PC-3 (cell line): ENCODE measurements at places on chromosomes 1 and 21.

DNA sequence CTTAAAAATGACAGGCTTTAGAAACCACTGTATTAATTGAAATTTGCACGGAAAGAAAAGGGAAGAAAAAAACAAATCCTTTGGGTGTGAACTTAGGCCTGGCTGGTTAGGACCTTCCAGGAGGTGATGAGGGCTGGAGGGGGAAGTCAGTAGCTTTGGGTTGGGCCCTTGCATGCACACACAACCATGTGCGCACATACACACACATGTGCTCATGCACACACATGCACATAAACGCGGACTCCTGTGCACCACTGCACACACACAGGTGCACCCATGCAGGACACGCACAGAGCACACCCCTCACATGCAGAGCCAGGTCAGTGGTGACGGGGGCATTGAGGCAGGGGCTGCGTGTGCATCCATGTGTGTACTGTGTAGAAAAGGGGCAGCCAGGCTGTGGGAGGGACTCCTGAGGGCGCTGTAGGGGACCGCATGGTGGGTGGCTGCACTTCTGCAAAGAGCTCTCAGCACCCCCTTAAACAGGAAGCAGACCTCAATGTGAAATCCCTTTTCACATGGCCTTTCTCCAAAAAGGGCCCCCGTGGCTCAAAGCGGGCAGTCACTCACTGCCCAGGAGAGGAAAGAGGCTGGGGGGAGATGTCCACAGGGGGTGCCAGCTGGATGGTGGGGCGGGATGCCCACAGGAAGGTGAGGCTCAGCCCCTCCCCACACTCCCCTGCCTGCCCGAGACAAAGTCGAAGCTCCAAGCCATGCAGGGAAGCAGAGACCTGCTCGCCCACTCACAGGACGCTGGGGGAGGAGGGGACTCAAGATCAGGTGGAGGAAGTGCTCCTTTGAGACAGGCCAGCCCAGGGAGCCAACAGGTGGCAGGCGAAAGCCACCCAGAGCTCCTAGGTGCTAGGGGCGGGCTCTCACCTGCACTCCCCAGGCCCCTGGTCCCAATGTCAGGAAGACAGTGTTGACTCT, 95.2 kb downstream of the ITPKB start:
- H3K36me3 ChIP-seq, result 0 out of 2 replicates have a peak, but pooled peaks cover 3% of the 10 kb centered on the region
- H3K4me3 ChIP-seq, result no peak overlapping the region
- H3K27ac ChIP-seq, result peak overlapping the region; percentile 24

DNA sequence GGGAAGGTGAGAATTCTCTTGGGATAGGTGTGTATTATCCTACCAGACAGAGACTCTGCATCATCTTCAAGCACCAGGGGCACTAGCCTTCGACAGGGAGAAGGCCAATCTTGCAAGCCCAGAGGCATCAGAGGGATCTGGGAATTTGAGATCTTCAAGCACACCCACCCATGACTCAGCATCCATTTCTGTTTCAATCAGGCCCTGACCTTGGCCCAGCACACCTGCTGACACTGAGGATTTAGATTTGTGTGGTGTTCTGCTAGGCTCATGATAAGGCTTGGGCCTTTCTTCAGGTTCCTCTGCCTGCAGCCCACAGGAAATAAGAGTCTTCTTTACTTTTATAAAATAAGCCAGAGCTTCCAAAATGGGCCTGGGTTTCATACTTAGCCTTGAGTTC, 6.6 kb upstream of the PCP4 start:
- H3K36me3 ChIP-seq, result no peaks in the 10 kb centered on the region
- no peak for DNase-seq
- no peak overlapping the region for H3K4me3 ChIP-seq
- H3K27me3 ChIP-seq, result no peaks in the 10 kb centered on the region
- H3K4me1 ChIP-seq, result no peaks in the 10 kb centered on the region

- no peaks in the 10 kb centered on the region for H3K4me1 ChIP-seq
- H3K27ac ChIP-seq, result no peak overlapping the region
- H3K27me3 ChIP-seq, result no peaks in the 10 kb centered on the region
- no peak overlapping the region for H3K4me3 ChIP-seq
- DNase-seq, result no peak
- H3K36me3 ChIP-seq, result peaks cover 5% of the 10 kb centered on the region; the same call in 1 of the 2 replicates
Measured at GRCh38 chr21:46205766-46206162, 21.5 kb upstream of the SPATC1L start.

- no peak overlapping the region for H3K4me3 ChIP-seq
- DNase-seq, result no peak
- H3K27me3 ChIP-seq, result no peaks in the 10 kb centered on the region
- H3K27ac ChIP-seq, result no peak overlapping the region
- peaks cover 7% of the 10 kb centered on the region; the same call in 1 of the 2 replicates for H3K4me1 ChIP-seq
- no peaks in the 10 kb centered on the region for H3K36me3 ChIP-seq
Measured at GRCh38 chr1:198328458-198329032, 171.7 kb downstream of the NEK7 start.

DNA sequence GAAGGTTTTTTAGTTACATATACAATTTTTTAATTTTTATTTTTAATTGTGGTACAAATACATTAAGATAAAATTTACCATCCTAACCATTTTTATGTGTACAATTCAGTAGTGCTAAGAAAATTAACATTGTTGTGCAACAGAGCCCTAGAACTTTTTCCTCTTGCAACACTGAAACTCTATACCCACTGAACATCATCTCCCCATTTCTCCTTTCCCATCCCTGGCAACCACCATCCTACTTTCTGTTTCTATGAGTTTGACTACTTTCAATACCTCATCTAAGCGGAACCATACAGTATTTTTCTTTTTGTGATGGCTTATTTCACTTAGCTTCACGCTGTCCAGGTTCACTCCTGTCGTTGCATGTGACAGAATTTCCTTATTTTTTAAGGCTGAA, 54.1 kb downstream of the PALMD start:
- no peak overlapping the region for H3K27ac ChIP-seq
- no peaks in the 10 kb centered on the region for H3K36me3 ChIP-seq
- no peak for DNase-seq

GRCh38 chr1:145688328-145688727, 18.8 kb downstream of the PDZK1 start:
- H3K27me3 ChIP-seq, result no peaks in the 10 kb centered on the region
- DNase-seq, result no peak
- no peak overlapping the region for H3K27ac ChIP-seq
- H3K4me1 ChIP-seq, result peaks cover 11% of the 10 kb centered on the region

- no peaks in the 10 kb centered on the region for H3K4me1 ChIP-seq
- DNase-seq, result no peak
- H3K27me3 ChIP-seq, result no peaks in the 10 kb centered on the region; the same call in 1 of the 2 replicates
- no peaks in the 10 kb centered on the region for H3K36me3 ChIP-seq
- no peak overlapping the region for H3K4me3 ChIP-seq
- no peak overlapping the region for H3K27ac ChIP-seq
Measured at GRCh38 chr1:30274976-30275621, 448.3 kb downstream of the MATN1 start.

DNA sequence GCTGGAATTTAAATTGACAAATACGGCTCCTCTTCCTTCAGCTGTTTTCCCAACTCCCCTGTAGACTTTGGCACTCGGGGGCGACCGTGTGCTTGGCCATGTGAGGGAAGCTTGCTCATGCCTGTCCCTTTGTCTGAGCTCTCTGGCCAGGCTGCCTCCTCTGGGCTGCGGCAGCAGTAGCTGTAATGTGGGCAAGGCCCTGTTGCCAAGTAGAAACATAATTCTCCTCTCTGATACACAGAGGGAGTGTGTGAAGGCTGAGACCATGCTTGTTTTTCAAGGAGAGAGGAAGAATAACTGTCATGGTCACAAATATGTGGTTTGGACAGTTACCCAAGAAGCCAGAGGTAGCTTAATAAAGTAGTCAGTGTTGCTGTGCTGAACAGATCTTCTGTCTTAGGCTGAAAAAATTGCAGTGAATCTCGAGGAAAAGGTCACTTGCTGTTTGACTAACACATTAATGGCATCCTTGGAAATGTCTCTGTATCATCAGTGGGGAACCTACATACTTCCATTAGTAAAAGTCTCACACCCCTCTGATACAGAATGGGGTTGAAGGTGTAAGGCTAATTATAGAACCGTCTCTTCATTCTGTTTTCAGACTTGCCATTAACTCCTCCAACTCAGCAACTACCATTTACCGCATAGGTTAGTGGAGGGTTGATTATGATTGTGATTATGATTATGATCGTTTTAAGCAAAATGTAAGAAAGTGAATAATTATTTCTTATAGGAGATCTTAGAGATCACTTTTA, 94.6 kb downstream of the TGFB2 start:
- no peak overlapping the region for H3K4me3 ChIP-seq
- DNase-seq, result no peak
- peaks cover 68% of the 10 kb centered on the region for H3K36me3 ChIP-seq
- peaks cover 14% of the 10 kb centered on the region for H3K4me1 ChIP-seq
- no peak overlapping the region for H3K27ac ChIP-seq

DNA sequence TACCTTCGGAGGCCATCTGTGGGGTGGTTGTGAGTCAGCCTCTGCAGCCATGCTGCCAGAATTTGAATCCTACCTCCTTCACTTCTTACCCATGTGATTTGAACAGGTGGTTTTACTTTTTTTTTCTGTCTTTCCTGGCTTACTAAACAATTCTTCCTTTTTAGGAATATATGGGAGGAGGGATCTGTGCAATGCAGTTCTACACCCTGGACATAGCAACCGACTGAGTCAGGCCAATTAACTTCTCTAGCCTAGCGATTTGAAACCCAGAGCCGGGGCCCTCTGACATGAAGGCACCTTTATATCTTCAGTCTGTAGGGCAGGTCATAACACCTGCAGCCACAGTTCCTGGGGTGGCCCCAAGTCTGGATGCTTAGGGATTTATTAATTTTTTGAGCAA, 83.6 kb downstream of the ST6GALNAC3 start:
- DNase-seq, result peak; percentile 19
- H3K4me3 ChIP-seq, result no peak overlapping the region
- no peak overlapping the region for H3K27ac ChIP-seq

- no peak overlapping the region for H3K27ac ChIP-seq
- H3K27me3 ChIP-seq, result no peaks in the 10 kb centered on the region
- no peak overlapping the region for H3K4me3 ChIP-seq
- H3K36me3 ChIP-seq, result no peaks in the 10 kb centered on the region; the same call in 1 of the 2 replicates
Measured at GRCh38 chr1:233015965-233016364, 65.6 kb downstream of the NTPCR start.

- H3K27me3 ChIP-seq, result no peaks in the 10 kb centered on the region
- peaks cover 76% of the 10 kb centered on the region for H3K36me3 ChIP-seq
- peak overlapping the region; percentile 99 for H3K27ac ChIP-seq
- H3K4me3 ChIP-seq, result no peak overlapping the region
- peaks cover 94% of the 10 kb centered on the region for H3K4me1 ChIP-seq
- DNase-seq, result peak; percentile 92
Measured at GRCh38 chr1:93670141-93670540, 11.5 kb downstream of the BCAR3 start.

GRCh38 chr21:46617267-46618051, 12.6 kb upstream of the S100B start:
- H3K4me3 ChIP-seq, result no peak overlapping the region
- DNase-seq, result peak; percentile 4
- H3K27ac ChIP-seq, result no peak overlapping the region
- no peaks in the 10 kb centered on the region for H3K4me1 ChIP-seq
- H3K36me3 ChIP-seq, result no peaks in the 10 kb centered on the region

- DNase-seq, result no peak
- peaks cover 70% of the 10 kb centered on the region for H3K36me3 ChIP-seq
- no peaks in the 10 kb centered on the region for H3K27me3 ChIP-seq
- peaks cover 6% of the 10 kb centered on the region; the same call in 1 of the 2 replicates for H3K4me1 ChIP-seq
Measured at GRCh38 chr21:39197448-39198233, 14.4 kb upstream of the PSMG1 start.
